ENCODE measurements at places on chromosomes 12 and 14.

DNA sequence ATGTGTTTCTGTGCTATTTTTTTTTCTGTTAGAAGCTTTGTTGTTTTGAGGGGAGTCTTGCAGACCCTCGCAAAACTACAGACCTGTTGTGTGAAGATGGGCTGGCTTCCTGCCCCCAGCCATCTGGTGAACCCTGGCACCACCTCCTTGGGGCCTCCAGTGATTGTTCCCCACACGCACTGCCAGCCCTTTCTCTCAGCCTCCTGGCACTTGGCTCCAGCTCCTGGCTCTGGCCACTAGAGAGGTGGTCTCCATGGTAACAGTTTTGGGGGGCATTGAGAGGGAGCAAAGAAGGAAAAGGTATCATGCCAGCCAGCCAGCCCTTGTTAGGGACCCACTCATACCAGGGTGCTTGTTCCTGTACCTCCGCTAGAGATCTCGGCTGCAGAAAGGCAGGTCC lies 176.4 kb upstream of the RPH3A start:
- DNase-seq, result no peak

DNA sequence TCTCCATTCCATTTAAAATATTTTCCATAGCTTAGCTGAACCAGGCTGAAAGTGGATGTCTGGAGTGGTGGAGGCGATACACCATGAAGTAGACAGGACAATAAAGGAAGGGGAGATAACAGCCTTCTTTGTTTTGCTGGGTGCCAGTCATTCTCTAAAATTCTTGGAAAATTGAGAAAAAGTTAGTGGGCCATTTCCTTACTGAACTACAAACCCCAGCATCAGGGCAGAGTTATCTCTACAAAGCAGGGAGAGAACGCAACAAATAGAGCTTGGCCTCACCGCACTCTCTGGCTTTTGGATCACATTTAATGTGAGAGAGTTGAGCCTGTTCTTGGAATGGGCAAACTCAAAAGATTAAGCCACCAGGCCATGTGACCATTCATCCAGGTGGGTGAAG lies 41.2 kb upstream of the LRRC10 start:
- DNase-seq, result no peak

DNA sequence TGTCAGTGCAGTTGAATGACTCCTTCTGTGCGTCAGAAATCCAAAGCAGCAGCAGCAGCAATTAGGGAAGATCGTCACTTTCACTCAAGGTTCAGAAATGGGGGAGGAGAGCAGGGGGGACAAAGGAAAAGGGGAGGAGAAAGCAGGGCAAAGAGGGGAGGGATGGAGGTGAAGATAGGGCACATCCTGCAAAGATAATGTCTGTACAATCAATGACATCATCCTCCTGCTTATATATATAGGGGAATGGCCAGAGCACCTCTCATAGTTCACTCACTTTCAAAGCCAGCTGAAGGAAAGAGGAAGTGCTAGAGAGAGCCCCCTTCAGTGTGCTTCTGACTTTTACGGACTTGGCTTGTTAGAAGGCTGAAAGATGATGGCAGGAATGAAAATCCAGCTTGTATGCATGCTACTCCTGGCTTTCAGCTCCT lies at the start of gene NTS:
Gene NTS (plus strand): TSS at position 265 of the 431 bp plus-strand sequence. CDS start 109 bp downstream, at position 374.
- DNase-seq, result peak; percentile 40

DNA sequence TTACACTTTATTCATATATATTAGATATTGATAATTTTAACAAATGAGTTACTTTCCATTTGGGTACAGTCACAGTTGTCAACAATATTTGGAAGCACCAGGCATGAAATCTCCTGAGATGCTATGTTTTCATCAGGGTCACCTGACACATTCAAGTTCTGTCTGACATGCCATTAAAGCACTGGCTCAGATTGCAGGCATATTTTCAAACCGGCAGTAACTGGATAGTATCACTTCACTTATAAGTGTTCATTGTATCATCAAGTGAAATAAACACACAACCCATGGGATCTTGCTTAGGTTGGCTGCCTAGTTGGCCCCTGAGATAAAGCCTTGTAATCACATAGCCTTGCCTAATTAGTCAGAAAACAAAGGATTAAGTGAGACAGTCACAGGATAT lies 4.8 kb downstream of the IFNG start:
- no peak for DNase-seq

- peak; percentile 62 for DNase-seq
Measured at GRCh38 chr12:54300732-54301427, at the start of gene NFE2. NFE2 (minus strand) TSS chr12:54301015; CDS start chr12:54295248, 5,767 bp downstream.
